NCI-H226 (cell line): ENCODE measurements at places on chromosomes 1 and 21.

DNA sequence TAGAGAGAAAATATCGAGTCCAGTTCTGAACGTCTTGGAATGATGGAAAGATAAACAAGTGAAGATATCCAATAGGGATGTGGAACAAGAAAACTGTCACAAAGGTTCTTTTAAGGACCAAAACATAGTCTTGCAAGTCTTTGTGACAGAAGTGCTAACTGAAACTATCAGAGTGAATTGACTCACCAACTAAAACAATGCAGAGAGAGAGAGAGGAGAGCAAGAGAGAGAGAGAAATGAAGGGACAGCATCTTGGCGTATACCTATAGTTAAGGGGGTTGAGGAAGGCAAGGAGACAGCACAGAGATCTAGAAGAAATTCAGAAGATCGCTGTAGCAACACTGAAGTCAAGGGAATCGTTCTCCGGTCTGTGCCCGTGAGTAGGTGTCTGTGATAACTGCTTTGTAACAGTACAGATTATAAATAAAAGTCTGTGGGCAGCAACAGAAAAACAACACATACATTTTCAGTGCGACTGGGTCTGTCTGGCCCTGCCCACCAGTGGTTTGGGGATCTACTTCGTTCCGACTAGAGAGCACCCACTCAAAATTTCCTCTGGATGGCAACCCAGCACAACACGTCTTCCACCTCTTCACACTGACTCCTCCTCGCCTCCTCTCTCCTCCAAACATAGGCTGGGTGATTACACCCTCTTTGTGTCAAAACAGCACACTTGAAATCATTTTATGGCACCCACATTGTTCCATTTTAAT, 4.8 kb upstream of the COA6 start:
- no peak for DNase-seq

DNA sequence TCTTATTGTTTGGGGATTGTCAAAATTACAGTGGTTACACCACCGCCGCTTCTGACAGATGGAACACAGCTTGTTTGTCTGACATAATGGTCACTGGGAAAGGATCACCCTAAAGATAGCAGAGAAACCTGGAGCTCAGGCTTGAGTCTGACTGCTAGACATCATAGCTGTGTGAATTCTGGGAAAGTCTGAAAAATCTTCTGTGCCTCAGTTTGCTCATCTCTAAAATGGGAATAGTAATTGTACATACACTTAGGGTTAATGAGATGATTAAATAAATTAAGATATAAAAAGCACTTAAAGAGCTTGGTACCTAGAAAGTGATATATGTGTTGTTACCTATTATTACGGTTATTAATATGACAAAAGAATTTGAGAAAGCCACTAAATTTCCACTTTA, 39.7 kb upstream of the NRIP1 start:
- no peak for DNase-seq

DNA sequence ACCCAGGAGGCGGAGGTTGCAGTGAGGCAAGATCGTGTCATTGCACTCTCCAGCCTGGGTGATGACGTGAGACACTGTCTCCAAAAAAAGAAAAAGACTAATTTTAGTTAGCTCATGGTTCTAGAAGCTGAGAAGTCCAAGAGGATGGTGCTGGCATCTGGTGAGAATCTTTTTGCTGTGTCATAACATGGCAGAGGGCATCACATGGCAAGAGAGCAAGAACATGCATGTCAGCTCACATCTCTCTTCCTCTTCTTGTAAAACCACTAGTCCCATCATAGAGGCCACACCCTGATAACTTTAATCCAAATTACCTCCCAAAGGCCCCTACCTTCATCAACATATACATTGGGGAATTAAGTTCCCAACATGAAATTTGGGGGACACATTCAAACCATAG, 13.8 kb upstream of the CNN3 start:
- DNase-seq: no peak

DNA sequence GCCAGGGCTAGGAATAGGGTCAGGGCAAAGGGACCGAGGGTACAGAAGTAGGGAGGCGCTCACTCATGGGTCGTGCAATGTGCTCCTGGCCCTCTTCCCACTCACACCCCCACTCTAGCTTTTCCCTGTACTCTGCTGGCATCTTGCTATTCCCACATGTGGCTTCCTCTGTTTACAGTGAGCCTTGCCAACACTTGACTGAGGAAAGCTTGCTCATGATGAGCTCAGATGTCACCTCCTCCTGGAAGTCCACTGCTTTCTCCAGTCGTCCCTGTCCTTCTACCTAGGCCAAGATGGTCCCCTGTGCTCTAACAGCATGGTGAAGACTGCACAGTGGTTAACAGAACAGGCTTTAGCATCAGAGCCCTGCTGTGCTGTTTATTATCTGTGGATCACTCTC, 8.0 kb upstream of the RIMS3 start:
- no peak for DNase-seq

- DNase-seq: no peak
Measured at GRCh38 chr21:45071874-45072737, 2.3 kb upstream of the ADARB1 start.

DNA sequence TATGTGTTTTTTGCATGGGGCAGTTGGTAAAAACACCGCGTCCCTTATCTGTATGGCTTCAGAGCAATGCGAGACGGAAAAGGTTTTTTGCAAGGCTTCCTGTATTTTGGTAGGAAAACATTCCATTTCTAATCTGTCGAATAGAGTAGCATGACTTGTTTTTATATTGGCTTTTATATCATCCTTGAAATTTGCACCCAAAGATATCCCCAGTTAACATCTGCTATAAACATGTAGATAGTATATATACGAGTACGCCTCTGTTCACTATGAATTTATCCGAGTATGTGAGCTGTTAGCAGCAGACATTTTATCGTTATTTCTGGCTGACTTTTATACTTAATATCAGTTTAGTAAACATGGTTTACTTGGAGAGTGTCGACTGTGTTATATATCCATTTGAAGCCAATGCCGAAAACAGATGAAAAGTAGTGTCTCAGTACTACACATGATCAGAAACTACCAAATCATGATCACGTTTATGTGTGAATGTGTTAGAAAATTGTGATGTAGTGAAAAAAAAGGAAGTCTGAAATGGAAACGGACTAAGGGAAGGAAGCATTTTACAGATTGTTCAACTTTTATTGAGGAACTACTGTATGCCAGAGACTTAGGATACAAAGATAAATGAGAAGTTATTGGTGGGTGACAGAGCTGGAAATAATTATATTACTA, 1.0 kb downstream of the LEPR start:
- DNase-seq: no peak
